Left colon (tissue), 2 donors: ENCODE measurements at places on chromosomes 16 and 17. TPM values are rescaled to one million over a fixed set of nuclear protein-coding genes. Genes with fewer than 3 reads are reported as not detected.
A peak's percentile ranks its signal among the peaks of the same experiment; 100 is the strongest.

DNA sequence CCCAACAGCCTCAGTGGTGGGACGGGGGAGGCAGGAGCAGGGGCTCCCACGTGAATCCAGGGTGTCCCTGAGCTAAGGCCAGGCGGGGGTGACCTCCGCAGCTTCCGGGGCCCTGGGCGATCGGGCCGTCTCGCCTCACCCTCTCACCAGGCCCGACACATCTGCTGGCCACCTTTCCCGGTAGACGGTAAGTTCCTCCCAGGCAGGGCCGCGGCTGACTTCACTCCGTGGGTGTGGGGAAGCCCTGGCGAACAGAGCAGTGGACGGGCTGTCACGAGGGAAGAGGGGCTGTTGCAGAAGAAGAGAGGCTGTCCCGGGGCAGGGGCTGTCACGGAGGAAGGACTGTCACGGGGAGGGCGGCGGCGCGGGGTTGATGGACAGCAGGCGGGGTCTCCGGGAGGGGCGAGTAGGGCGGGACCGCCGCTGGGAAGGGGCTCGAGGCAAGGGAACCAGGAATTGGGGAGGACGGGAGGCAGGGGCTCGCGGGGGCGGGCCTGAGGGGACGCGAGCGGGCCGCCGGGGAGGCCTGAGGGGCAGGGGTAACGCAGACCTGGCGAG lies 498 bp downstream of the PKMYT1 start:
- peak; percentile 35 for DNase-seq

- DNase-seq = peak; percentile 16
These were observed 123.1 kb downstream of the LYRM1 start for GRCh38 chr16:21023509-21024202.

SPATA32 gene
- not detected for total RNA-seq

GRCh38 chr17:4572131-4572530 lies 11.8 kb upstream of the GGT6 start:
- no peak for DNase-seq

- peak; percentile 85 for DNase-seq
These were observed 54.5 kb downstream of the NDE1 start for GRCh38 chr16:15704545-15704987.

LPO gene
- not detected for total RNA-seq

GRCh38 chr16:4649744-4650442 lies 25.3 kb downstream of the MGRN1 start:
- no peak for DNase-seq

- peak; percentile 7 for DNase-seq
These were observed 2.7 kb upstream of the CEMP1 start for GRCh38 chr16:2533912-2534311.

GRCh38 chr16:69118468-69118867 lies 13.0 kb downstream of the HAS3 start:
- no peak for DNase-seq

GRCh38 chr17:47338026-47338425 lies 14.3 kb downstream of the EFCAB13 start:
- DNase-seq = no peak

CHST4 gene
- total RNA-seq = not detected

GRCh38 chr16:2959206-2959605 lies 4.9 kb upstream of the KREMEN2 start:
- DNase-seq = peak; percentile 24

HSDL1 gene
- total RNA-seq = 13.2 TPM

SLC16A5 gene
- 26.6 TPM for total RNA-seq

GRCh38 chr17:43938838-43939182 lies 3.5 kb downstream of the PPY start:
- no peak for DNase-seq

KRT12 gene
- 1.2 TPM for total RNA-seq

GRCh38 chr17:56656701-56657327 lies 63.3 kb downstream of the NOG start:
- no peak for DNase-seq

TNFRSF13B gene
- 0.79 TPM for total RNA-seq

CLEC18B gene
- total RNA-seq = 3.4 TPM

SYCE1L gene
- total RNA-seq = 7.4 TPM

- DNase-seq = no peak
These were observed 168.9 kb upstream of the CIBAR2 start for GRCh38 chr16:85281181-85281580.

PYY gene
- 79.7 TPM for total RNA-seq

DNA sequence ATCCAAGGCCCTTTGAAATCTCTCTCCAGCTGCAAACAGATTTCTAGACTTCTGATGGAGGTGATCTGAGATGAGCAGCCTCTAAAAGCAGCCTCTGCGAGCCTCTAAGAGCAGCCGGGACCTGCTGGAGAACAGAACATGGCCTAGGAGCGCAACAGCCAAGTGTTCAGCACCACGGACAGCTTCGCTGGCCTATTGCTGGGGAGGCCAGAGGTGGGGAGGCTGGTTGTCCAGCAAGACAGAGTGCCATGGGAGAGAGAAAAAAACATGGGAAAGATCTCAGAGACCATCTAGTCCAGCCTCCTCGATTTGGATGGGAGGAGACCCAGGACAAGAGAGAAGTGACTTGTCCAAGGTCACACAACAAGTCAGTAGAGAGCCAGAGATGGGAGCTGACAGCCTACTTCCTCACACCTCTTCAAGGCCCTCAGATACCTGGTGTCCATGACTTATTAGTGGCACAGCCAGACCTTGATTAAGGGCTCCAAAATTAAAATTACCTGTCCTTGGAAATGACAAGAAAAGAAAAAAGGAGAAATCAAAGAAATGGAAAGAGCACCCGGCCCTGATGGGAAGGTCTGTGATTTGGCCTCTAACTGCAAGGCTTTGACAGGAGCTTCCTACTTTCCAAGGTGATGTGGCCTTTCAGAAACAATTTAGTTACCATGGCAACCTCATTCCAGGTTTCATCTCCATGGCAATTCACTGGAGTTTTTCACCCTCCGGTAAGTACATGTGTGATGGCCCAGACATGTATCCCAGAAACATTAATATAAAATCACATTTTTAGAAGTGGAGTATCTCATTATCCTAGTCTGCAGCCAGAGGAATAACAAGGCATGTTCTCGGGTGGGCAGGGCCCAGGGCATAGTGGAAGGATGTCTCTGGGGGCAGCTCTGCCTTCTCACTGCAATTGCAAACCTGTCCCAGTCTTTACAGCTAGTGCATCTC lies 14.5 kb downstream of the RPRML start:
- no peak for DNase-seq

CDRT15 gene
- total RNA-seq = not detected

GRCh38 chr17:50205111-50205962 lies 3.9 kb upstream of the COL1A1 start:
- DNase-seq = no peak

DRC3 gene
- total RNA-seq = 1.3 TPM

GRCh38 chr16:11309895-11310633 lies 28.9 kb upstream of the PRM1 start:
- peak; percentile 43 for DNase-seq

DNA sequence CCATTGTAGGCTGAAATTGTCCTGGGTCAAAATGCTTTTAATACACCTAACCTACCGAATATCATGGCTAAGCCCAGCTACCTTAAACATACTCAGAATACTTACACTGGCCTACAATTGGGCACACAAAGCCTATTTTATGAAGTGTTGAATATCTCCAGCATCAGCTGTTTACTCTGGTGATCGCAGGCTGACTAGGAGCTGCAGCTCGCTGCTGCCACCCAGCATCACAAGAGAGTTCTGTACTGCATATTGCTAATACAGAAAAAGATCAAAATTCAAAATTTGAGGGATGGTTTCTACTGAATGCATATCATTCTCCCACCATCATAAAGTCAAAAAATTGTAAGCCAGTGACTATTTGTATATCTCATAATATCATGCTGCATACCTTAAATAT lies 55.3 kb downstream of the ULK2 start:
- no peak for DNase-seq

DNA sequence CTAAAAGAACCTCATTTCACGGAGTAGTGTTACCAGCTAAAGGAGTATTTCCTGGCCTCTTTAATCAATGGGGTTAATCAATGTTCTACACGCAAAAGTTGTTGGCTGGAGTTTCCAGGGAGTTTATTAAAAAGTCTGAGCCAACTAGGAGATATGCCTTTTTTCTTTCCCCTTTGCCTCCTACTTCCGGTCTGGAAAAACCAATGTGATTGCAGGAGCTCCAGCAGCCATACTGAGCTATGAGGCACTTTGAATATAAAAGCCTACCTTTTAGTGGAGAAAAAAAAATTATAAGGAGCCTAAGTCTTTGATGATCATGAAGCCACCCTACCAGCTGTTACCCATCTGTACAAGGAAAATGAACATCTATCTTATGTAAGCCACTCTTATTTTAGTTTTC lies 17.9 kb upstream of the ERCC4 start:
- DNase-seq = no peak

- no peak for DNase-seq
These were observed 292.0 kb downstream of the CPPED1 start for GRCh38 chr16:12511708-12512107.

- DNase-seq = no peak
These were observed 448.5 kb downstream of the SOX9 start for GRCh38 chr17:72569148-72569946.

KRT34 gene
- not detected for total RNA-seq

- DNase-seq = no peak
These were observed 110.7 kb downstream of the WWOX start for GRCh38 chr16:78209951-78210661.

DNA sequence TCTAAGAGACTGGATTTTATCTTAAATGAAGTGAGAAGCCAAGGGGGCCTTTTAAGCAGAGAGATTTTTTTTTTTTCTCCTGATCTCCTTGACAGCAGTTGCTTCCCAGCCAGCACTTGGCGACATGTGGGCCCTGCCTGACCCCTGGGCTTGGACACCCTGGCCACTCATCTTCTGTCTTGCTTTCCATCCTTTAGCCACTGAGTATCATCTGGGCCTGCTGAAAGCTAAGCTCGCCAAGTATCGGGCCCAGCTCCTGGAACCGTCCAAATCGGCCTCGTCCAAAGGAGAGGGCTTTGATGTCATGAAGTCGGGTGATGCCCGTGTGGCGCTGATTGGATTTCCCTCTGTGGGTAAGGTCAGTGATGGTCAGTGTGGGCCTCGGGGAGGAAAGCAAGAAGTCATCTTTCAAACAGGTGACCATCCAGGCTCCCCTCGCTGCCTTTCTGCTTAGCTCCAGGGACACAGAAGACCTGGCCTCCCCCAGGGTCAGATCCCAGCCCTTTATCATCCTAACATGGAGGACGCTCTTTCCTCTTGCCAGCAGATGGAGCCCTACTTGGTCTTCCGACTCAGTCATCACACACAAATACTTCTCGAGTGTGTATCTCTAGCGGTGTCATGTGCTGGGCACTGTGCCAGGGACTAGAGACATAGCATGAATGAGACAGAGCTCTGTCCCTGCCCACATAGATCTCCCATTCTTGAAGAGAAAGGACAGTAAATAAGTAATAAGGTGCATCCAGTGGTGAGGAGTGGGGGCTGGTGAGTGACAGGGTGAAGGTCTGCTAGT lies 6.1 kb downstream of the DRG2 start:
- DNase-seq = no peak

GRCh38 chr16:31413381-31413780 lies 14.8 kb downstream of the COX6A2 start:
- no peak for DNase-seq

DNA sequence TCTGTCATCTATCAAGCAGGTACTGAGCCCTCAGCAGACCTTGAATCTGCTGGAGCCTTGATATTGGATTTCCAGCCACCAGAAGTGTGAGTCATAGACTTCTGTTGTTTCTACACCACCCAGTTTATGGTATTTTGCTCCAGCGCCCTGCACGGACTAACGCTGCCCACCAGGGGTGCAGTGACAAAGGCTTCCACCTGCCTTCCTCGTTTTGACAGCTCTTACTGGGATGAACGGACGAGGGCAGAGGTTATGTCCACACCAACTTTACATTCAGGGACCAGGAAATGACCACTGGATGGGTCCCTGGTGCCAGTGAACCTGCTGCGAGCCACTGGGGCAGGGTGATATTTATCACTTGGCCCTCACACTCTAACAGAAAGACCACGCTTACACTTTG lies 66.6 kb upstream of the CBX4 start:
- peak; percentile 13 for DNase-seq

GRCh38 chr17:67718325-67718941 lies 697 bp downstream of the NOL11 start:
- DNase-seq = peak; percentile 11

ABCC12 gene
- total RNA-seq = not detected

SLC35G6 gene
- not detected for total RNA-seq
